Sciatic nerve (tissue), 2 donors: ENCODE measurements at places on chromosomes 4 and X.

GRCh38 chr4:113772319-113772718, 10.8 kb upstream of the CAMK2D start:
- no peak for DNase-seq

GRCh38 chr4:173217075-173217474, 48.5 kb downstream of the GALNT7 start:
- no peak for DNase-seq

- no peak for DNase-seq
Observed at GRCh38 chrX:133916984-133917722, 68.2 kb downstream of the GPC3 start.

DNA sequence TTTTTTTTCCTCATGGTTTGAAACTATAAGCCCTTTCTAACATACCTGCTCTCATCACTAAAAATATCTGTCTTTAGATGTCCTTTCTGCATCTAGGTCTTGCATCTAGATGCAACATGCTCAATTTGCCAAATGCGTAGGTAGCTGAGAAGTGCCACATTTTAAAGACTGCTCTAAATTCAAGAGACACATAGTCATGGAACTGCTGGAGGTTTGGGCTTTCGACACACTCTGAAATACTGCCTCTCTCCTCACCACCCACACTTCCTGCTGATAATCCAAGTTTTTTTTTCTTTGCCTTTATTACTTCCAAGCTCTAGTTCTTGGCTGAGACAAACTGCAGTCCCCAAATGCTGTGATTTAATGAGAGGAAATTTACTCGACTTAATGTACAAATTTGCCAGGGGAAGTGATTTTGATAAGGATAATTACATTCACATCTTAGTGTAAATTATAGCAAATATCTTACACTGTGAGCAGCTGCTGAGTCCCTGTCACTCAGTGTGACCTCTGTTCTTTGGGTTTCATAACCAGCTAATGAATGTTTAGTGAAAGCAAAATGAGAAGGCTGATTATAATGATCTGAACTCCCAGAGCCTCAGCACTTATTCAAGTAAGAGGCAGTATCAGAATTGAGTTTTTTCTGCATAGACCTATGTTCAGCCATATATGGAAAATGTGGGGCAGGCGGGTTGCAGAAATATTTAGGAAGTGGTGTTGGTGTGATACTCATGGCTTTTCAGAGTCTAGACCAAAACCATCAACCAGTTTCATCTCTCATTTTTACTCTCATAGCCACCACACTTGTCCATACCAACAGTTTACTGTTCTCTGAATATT, 31.3 kb downstream of the DRD5 start:
- DNase-seq: no peak

GRCh38 chr4:175671491-175671934, 140.6 kb downstream of the GPM6A start:
- no peak for DNase-seq

DNA sequence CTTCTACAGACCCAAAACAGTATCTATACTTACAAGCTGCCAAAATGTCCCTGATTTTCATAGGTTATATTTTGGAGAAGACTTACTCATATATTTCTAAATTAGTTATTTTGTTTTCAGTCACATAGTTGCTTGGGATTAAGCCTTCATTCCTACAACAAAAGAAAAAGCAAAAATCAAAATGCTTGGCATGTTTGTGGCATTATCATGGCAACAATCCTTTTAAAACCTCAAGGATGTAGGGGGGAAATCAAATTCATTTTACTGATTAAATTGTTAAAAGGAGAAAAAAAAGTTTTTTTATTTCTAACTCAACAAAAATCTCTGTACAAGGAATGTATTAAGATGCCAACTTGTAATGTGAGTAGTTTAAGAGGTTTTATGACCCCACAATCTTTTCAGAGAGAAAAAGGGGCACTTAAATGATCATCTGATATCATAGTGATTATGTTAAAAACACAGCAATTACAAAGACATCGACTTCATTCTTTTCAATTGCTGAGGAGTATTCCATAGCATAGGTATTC, 23.5 kb downstream of the TXK start:
- DNase-seq: no peak

DNA sequence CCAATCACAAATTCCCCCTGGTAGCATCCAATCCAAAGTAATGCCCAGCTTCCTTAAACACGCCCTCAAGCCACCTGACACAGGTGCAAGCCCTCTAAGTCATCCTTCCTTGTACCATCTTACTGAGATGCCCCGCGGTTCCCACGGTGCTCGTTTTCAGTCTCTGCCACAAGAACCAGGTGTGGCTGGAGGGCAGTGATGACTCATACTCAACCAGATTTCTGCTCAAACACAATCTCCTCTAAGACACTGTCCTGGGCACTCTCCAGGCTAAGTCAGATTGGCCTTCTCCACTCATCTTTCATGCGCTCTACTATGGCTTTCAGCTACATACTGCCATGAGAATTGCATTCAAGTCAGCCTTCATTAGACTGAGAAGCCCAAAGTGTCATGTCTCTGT, 3.5 kb downstream of the SH3KBP1 start:
- no peak for DNase-seq

GRCh38 chr4:38166082-38166481, 205.9 kb downstream of the PTTG2 start:
- no peak for DNase-seq

DNA sequence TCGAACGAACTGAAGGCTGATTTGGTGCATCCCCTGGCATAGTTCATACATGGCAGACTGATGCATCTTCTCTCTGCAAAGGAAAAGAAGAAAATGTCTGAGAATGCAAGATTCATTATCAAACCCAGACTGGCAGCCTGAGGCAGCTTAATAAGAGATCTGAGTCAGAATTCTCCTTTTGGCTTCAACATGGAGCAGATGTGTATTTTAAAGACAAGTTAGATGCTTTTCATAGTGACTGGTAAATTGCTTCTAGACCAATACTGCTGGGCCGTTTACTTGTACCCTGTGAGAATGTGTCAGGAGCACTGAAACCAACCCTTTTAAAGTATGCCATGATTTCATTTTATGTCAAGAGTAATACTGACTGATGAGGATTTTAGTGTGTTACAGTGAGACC, 322.0 kb downstream of the NR3C2 start:
- no peak for DNase-seq
